ENCODE measurements at places on chromosomes 2 and 18. TPM values are rescaled to one million over a fixed set of nuclear protein-coding genes. Genes with fewer than 3 reads are reported as not detected.

CNNM4 gene
- polyA plus RNA-seq = 3.9 TPM

OTX1 gene
- not detected for polyA plus RNA-seq

CD302 gene
- polyA plus RNA-seq = 2.4 TPM

POTEJ gene
- polyA plus RNA-seq = not detected

TXNDC2 gene
- not detected for polyA plus RNA-seq

MYO1B gene
- not detected for polyA plus RNA-seq

C2orf66 gene
- not detected for polyA plus RNA-seq

PHOSPHO2 gene
- 2.5 TPM for polyA plus RNA-seq

CAPN14 gene
- not detected for polyA plus RNA-seq

LRRC30 gene
- not detected for polyA plus RNA-seq

UGT1A3 gene
- not detected for polyA plus RNA-seq

NETO1 gene
- polyA plus RNA-seq = not detected

DNA sequence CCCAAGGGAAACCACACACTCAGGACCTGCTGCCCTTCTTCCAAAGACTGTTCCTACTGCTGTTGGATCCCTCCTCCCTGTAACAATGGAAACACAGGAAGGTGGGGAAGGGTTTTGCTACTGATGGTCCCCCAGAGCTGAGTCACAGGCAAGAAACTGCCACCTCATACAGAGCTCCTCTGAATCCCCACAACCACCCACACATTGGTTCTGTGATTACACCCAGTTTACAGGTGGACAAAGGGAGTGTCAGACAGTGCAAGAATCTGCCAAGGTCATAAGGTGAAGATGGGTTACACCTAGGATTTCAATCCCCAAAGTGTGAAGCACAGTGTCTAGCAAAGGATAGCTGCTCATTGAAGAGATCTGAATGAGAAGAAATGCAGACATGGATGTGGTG, 141.7 kb upstream of the LMAN1 start:
- no peak for DNase-seq
- no peaks in the 10 kb centered on the region for H3K4me1 ChIP-seq
- no peak overlapping the region for H3K4me3 ChIP-seq
- no peaks in the 10 kb centered on the region for H3K27me3 ChIP-seq
- H3K36me3 ChIP-seq = no peaks in the 10 kb centered on the region

GRCh38 chr2:72141032-72141645, 6.5 kb downstream of the CYP26B1 start:
- DNase-seq = no peak
- no peak overlapping the region for H3K27ac ChIP-seq
- H3K4me3 ChIP-seq = no peak overlapping the region
- H3K27me3 ChIP-seq = peaks cover 6% of the 10 kb centered on the region

DNA sequence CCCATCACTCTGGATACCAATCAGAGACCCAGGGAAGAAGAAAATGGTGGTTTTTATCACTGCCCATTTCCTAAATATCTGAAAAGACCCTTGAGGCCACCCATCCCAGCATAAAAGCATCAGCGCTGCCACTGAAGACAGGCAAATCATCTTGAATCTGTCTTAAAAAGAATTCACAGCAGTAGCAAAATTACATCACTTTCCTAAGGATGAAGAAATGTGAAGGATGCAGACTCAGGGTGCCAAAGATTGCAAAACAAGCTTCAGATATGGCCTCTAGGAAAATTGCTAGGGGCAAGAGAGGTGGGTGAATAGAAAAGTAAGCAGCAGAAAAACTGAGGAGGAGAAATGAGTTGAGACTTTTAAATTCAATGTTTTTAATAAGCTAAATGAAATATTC, 70.0 kb downstream of the SLC25A12 start:
- H3K36me3 ChIP-seq = peaks cover 27% of the 10 kb centered on the region
- DNase-seq = no peak
- H3K27me3 ChIP-seq = peaks cover 2% of the 10 kb centered on the region
- no peak overlapping the region for H3K27ac ChIP-seq

- no peak overlapping the region for H3K27ac ChIP-seq
- DNase-seq = no peak
- peaks cover 53% of the 10 kb centered on the region for H3K27me3 ChIP-seq
Measured at GRCh38 chr2:236167297-236168109, 683 bp downstream of the GBX2 start.

- H3K27ac ChIP-seq = no peak overlapping the region
- H3K36me3 ChIP-seq = no peaks in the 10 kb centered on the region
- DNase-seq = no peak
- H3K27me3 ChIP-seq = peaks cover 31% of the 10 kb centered on the region
- H3K4me1 ChIP-seq = peaks cover 20% of the 10 kb centered on the region
Measured at GRCh38 chr2:109613081-109613921, 465 bp downstream of the SEPTIN10 start.

DNA sequence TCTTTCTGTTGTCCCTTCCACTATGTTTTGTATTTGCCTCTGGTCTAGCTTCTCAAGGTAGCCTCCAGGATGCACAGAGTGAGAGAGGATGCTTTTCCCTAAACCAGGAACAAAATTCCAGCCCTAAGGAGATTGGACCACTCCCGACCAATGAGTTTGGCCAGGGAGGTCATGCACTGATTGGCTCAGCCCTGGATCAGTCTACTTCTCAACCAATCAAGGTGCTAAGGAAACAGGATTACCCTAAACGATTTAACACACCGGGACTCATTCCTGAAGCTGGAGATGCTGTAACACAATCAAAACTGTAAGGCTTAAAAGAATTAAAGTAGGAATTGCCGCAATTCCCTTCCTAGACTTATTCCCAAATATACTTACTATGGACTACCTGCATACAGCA, 34.2 kb upstream of the NR4A2 start:
- H3K36me3 ChIP-seq = no peaks in the 10 kb centered on the region
- no peak for DNase-seq
- H3K4me1 ChIP-seq = no peaks in the 10 kb centered on the region
- peaks cover 3% of the 10 kb centered on the region for H3K27me3 ChIP-seq

DNA sequence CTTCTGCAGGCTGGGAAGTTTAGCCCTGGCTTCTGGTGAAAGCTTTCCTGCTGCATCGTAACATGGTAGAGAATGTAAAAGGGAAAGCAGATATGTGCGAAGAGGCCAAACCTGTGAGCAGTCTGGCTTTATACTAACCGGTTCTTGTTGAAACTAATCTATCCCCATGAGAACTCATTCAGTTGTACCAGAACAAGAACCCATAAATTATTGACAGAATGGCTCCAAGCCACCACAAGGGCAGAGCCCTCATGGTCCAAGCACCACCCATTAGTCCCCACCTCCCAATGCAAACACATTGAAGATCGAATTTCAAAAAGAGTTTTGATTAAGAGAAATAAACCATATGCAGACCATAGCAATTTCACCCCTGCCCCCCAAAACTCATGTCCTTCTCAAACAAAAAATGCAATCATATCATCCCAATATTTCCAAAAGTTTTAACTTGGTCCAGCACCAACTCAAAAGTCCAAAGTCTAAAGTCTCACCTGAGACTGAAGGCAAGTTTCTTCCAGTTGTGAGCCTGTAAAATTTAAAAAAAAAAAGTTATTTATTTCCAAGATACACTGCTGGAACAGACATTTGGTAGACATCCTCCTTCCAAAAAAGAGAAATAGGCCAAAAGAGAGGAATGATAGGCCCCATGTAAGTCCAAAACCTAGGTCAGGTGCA, 318.9 kb downstream of the CNTNAP5 start:
- no peaks in the 10 kb centered on the region for H3K4me1 ChIP-seq
- H3K27ac ChIP-seq = no peak overlapping the region
- no peak for DNase-seq
- no peaks in the 10 kb centered on the region for H3K36me3 ChIP-seq
- no peak overlapping the region for H3K4me3 ChIP-seq
- H3K27me3 ChIP-seq = no peaks in the 10 kb centered on the region

DNA sequence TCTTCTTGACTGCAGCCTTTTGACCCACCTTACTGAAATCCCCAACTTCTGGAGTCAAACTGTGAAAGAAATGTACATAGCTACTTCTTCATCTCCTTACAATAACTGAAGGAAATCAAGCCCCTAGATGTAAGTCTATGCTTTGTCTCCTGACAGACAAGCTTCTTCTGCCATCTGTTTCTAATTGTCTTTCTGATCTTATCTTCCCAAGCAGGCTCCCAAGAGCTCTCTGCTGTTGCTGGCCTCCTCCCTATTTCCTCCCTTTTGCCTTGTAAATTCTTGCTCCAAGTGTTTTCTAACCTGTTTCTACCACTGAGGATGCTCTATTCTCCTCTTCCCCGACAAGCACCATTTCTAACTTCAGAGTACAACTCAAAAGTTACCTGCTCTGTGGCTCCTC, 77.4 kb upstream of the OSR1 start:
- no peak overlapping the region for H3K4me3 ChIP-seq
- no peaks in the 10 kb centered on the region for H3K36me3 ChIP-seq
- no peak for DNase-seq

GRCh38 chr2:119522671-119523070, 1.6 kb downstream of the SCTR start:
- H3K4me3 ChIP-seq = no peak overlapping the region
- H3K27me3 ChIP-seq = peaks cover 23% of the 10 kb centered on the region
- no peaks in the 10 kb centered on the region for H3K36me3 ChIP-seq
- DNase-seq = no peak

GRCh38 chr18:61579581-61579980, 246.4 kb downstream of the CDH20 start:
- H3K4me1 ChIP-seq = peaks cover 8% of the 10 kb centered on the region
- H3K36me3 ChIP-seq = no peaks in the 10 kb centered on the region
- no peak overlapping the region for H3K4me3 ChIP-seq
- H3K27ac ChIP-seq = no peak overlapping the region
- H3K27me3 ChIP-seq = no peaks in the 10 kb centered on the region
- no peak for DNase-seq

DNA sequence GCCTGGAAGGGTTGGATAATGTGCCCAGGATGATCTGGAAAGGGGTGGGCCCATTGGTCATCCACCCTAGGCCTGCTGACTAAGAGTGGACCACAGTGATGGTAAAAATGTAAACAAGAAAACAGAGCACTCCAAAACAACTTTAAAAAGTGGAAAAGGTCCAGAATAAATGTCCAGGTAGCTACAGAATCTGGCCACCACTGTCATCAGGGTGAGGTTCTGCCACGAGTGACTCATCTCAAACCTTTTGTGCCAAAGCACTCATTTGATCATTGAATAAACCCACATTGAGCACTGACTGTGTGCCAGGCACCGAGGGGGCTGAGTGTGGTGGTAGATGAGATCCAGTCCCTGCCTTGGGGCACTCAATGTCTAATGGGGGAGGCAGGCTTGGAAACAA, 64.9 kb downstream of the EMX1 start:
- no peaks in the 10 kb centered on the region for H3K27me3 ChIP-seq
- DNase-seq = no peak
- H3K36me3 ChIP-seq = peaks cover 22% of the 10 kb centered on the region
- no peaks in the 10 kb centered on the region for H3K4me1 ChIP-seq
- H3K27ac ChIP-seq = no peak overlapping the region

GRCh38 chr18:49628119-49628518, 66.3 kb downstream of the LIPG start:
- no peak overlapping the region for H3K4me3 ChIP-seq
- H3K36me3 ChIP-seq = no peaks in the 10 kb centered on the region
- no peaks in the 10 kb centered on the region for H3K4me1 ChIP-seq
- no peak overlapping the region for H3K27ac ChIP-seq
- DNase-seq = no peak
- peaks cover 2% of the 10 kb centered on the region for H3K27me3 ChIP-seq

DNA sequence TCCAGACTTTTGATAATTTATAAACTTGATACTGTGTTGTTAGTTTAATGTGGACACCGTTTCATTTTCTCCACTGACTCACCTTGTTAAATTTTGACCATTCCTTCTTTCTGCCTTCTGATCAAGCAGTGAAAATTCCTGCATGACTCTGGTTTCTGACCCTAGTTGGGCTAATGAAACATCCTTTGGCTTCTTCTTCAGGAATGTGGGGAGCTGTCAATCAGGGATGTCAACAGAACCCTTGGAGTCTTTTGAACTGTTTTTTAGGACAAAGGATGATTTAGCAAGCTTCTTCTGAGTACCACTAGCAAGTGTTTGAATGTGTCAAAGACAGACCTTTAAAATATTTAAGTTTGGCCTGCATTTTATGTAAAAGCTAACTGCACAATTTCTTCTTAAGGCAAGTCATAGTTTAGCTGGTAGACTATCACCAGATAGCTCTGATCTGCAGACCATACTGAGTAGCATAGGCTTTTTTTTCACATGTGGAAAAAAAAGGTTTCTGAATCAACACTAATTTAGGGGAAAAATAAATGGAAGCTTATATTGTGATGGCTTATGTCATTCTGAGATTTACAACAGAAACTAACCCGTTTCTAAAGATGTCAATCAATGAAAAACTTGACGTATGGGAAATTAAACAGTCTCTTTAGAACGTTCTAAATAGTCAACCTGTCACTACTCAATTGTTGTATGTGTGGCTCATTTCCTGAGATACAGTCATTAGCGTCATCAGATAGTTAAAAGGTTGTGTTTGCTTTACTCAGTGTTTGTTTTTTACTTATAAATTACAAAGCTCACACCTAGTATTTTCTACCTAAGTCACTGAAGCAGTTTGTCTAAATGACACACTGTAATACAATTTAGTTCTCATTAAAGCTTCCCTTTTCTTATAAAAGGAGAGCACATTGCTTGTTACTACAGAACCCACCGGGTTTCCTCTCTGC, 311.4 kb downstream of the PTPRM start:
- H3K27ac ChIP-seq = no peak overlapping the region
- H3K36me3 ChIP-seq = peaks cover 4% of the 10 kb centered on the region
- DNase-seq = no peak
- H3K27me3 ChIP-seq = peaks cover 5% of the 10 kb centered on the region
- no peaks in the 10 kb centered on the region for H3K4me1 ChIP-seq

DNA sequence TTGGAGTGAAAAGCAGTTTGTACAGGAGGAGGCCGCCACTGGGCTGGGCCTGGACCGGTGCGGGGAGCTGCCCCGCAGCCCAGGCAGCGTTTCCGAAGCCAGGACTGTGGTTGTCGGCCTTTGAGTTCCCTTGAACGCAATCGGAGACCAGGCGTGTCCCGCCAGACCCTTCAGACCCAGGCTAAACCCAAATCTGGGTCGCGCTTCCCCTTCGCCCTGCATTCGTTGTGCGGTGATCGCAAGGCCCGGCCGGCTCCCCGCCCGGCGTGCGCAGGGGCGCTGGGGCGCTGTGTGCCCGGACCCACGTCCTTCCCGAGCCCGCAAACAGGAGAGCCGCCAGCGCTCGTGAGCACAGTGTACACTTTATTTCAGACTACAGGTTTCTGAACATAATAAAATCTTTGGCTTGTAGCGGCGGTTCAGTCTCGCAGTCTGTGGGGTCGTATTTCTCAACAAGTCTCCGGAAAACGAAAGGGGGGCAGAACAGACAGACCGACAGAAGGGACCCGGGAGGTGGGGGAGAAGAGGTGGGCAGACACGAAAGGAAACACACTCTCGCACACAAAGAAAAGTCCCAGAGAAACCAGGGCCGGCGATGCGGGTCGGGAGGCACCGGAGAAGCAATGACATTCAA, 5.5 kb downstream of the EN1 start:
- H3K36me3 ChIP-seq = no peaks in the 10 kb centered on the region
- H3K27me3 ChIP-seq = peaks cover 24% of the 10 kb centered on the region
- H3K4me3 ChIP-seq = peak overlapping the region; percentile 88
- peaks cover 14% of the 10 kb centered on the region for H3K4me1 ChIP-seq
- no peak for DNase-seq

DNA sequence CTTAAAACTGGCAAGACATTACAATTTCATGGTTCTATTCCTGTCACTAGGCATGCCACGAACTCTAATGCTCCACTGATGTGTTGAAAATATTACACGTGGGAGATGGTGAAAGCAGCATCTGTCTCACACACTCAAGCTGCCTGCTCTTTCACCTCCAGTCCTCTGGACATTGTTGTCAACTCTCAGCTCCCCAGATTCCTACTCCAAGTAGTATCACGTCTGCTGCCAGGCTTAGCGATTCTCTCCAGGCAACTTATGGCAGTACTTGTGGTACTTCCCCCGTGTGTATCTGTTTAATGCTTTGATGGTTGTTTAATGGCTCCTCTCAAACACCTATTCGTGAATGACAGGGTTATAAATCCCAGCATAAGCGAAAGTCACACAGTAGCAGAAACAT, 103.8 kb downstream of the TMEFF2 start:
- no peaks in the 10 kb centered on the region for H3K27me3 ChIP-seq
- H3K27ac ChIP-seq = no peak overlapping the region
- H3K36me3 ChIP-seq = no peaks in the 10 kb centered on the region
- no peaks in the 10 kb centered on the region for H3K4me1 ChIP-seq
- DNase-seq = no peak
